ENCODE measurements at places on chromosomes 2 and 18.

- DNase-seq, result peak; percentile 86
Observed at GRCh38 chr2:2057125-2057721, 273.9 kb downstream of the MYT1L start.

- no peak for DNase-seq
Observed at GRCh38 chr2:95300450-95300849, 3.3 kb downstream of the KCNIP3 start.

DNA sequence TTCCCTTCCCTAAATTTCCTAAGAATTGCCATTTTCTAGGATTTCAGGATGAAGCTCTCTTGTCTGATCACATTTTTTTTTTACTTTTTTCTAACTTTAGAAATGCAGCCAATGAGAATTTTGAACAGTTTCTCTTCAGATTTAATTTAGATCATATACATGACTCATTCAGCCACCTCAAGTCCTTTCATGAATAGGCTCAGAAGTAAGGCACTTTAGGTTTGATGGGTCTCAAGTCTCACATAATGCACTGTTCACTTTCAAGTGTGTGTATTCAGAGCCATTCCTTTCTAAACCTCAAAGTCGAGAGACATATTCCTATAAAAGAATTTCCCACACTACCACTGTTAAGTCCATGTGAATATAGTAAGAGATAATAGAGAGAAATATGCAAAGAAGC lies 614.1 kb upstream of the VRK2 start:
- no peak for DNase-seq

GRCh38 chr2:65366595-65367125 lies 65.7 kb downstream of the SPRED2 start:
- DNase-seq, result no peak

GRCh38 chr2:83944191-83944590 lies 514.9 kb downstream of the SUCLG1 start:
- DNase-seq, result no peak

DNA sequence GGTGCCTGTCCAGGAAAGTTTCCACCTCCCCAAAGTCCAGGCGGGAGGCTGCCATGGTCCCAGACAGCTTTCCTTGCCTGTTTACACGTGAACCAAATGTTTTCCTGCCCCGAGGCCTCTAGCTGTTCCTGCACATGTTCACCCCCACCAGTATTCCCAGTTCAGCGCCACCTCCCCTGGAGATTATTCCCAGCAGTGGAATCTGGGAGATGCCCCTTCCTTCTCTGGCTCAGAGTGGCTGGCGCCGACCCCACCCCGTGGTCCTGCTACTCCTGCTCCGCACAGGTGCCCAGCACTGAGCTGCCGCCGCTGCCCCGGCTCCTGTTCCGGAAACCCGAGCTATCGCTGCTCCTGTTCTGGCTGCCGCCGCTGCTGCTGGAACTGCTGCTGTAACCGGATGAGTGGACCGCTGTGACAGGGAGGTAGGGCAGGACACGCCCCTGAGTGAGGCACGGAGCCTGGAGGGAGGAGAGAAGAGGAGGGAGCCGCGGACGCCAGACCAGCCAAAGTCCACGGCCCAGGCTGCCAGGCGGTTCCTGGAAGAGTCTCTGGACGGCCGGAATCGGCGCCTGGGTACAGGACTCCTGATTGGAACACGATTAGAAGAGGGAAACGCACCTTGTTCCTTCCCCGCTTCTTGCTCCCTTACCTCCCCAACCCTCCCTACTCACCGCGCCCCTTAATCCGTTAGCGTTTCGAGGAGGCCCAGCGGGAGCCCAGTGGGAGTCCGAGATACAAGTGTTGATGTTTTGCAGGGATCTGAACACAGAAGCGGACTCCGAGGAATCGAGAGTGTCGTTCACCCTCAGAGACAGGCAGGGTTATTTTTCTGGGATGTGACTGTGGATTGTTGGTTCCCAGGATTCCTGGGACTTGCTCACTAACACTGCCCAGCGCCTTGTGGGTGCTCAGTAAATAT lies at the start of gene PDE11A:
Gene PDE11A, minus strand, starts transcription at position 395 of the 919 bp plus-strand sequence. Its CDS starts 340 bp downstream, at position 55.
- peak; percentile 17 for DNase-seq

DNA sequence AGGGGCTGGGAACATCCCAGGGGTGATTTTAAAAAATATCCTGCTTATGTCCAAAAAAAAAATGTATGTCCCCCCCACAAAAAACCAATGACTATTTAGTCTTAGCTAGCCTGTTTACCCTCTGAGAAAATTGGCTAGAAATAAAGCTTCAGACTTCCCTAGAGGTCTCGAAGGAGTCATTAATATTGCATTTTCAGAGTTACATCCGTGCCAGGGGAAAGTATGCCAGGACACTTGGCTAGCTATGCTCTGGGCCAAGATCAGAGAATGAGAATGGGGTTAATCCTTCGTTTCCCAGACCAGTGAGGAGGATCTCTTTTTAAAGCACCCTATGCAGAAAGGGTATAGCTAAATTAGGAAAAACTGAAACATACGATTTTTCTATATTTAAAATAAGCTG lies 183.6 kb downstream of the MC4R start:
- no peak for DNase-seq

- no peak for DNase-seq
Observed at GRCh38 chr2:182946958-182947369, 80.5 kb upstream of the FRZB start.

- DNase-seq, result peak; percentile 14
Observed at GRCh38 chr2:20447437-20448245, 767 bp downstream of the RHOB start.

- no peak for DNase-seq
Observed at GRCh38 chr2:148282201-148282600, 261.3 kb downstream of the MBD5 start.

DNA sequence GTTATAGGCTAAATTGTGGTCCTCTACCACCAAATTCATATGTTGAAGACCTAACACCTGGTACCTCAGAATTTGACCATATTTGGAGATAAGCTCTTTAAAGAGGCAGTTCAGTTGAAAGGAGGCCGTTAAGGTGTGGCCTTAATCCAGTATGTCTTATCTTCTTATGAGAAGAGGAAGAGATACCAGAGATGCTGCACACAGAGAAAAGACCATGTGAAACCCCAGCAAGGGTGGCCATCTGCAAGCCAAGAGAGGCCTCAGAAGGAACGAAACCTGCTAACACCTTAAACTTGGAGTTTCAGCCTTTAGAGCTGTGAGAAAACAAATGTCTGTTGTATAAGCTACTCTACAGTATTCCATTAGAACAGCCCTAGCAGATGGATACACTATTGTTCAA lies 528.1 kb upstream of the DCC start:
- DNase-seq, result no peak

DNA sequence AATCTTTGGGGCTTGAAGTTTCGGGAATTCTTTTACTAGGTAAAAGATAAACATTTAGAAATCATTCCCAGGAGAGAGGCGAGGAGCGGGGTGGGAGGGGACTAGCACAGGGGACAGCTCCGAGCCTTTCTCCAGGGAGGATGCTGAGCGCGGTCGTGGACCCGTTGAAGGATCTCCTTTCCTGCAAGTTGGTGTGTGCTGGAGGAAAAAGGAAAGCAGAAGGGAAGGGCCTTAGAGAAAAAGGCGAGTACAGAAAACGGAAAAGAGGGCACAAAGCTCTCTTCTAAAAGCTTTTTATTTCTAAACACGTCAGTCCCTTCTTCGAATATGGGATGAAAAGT lies 640 bp downstream of the SLC39A6 start:
- no peak for DNase-seq

DNA sequence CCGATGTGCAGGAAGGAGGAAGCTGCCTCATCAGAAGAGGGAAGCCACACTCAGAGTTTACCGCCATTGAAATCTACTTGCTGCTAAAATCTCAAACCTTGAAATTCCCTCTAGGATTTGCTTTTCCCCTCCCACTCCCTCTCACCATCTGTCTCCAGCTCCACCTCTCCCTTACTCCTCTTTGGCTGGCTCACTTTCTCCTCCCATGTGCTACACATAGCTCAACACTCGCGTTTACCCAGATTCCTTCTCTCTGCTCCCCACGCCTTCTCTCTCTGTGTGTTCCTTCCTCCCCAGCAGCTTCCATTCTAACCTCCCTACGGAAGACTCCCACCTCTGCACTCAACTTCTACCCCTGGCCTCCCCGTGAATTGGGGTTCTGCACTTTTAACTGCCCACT lies 143.1 kb downstream of the DNER start:
- DNase-seq, result no peak

DNA sequence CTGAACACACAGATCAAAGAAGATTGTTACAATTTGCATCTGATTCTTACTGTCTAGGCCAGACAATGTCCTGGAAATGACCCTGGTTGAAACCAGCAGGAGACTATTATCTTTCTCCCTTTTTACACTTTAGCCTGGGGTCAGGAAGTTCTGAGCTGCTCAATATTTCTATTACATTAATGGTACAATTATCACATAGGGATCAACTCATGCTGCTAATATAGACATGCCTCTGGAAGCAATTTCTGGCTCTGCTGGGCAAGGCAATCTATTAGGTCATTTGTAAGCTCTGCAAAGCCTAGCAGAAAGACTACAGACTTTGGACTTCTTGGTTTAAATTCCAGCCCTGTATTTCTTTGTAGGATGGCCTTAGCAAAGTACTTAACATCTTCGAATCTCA lies 205.3 kb downstream of the LRP1B start:
- DNase-seq, result no peak

GRCh38 chr2:137192366-137193310 lies 427.3 kb downstream of the THSD7B start:
- DNase-seq, result no peak

GRCh38 chr2:168639441-168639898 lies 163.0 kb upstream of the NOSTRIN start:
- DNase-seq, result no peak

DNA sequence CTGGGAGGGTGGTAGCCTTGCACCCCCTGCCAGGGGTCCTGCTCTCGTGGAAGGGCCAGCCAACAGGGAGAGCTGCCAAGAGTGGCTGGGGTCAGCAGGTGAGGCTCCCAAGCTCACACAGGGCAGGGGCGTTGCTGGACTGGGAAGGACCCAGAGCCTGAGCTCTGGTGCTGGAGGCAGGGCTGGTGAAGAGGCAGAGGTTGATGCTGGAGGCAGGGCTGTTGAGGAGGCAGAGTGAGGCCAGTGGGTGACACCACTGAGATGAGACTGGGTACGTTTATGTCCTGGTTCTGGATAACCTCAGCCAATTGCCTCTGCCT lies 7.0 kb downstream of the ADRA2B start:
- no peak for DNase-seq

DNA sequence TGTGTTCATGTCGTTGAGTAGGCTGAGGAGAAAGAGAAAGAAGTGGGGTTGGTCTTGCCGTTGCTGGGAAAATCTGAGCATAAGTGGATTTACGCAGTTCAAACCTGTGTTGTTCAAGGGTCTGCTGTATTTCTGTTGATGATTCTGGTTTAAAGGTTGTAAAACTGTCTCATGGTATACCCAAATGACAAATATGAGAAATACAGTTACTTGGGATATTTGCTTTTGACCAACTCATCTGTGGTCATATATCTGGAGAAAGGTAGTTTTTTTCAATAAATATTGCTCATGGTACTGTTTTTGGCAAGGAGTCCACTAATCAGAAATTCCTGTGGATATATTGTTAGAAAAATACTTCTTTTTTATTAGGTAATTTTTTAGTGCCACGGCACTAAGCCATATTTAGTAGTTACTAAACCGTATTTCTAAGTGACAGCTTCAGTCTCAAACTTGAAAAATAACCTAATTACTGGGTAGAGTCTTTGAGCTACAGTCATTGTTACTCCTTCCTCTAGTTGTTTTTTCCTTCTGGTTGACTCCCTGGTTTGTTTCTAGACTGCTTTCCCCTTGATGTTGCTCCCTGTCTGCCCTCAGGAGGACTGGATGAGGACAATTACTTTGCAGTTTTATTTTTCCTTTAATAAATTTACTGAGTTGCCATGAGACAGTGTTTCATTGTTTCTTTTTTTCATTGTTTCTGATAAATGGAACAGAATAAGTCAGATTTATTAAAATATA lies 31.5 kb downstream of the MOB4 start:
- no peak for DNase-seq

DNA sequence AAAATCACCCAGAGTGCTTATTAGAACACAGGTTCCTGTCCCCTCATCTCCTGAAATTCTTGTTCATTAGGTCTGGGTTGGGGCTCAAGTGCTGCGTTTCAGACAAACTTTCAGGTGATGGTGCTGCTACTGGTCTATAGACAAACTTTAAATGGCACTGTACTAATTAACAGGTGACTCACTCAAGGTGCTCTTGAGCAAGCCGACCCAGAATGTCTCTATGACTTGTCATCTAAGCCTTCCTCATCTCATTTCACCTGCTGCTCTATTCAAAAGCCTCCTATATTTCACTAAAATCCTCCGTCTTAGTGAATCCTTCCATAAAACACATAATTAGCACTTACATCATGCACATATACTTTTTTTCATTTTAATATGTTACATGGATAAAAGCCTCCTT lies 29.9 kb upstream of the STK39 start:
- no peak for DNase-seq

DNA sequence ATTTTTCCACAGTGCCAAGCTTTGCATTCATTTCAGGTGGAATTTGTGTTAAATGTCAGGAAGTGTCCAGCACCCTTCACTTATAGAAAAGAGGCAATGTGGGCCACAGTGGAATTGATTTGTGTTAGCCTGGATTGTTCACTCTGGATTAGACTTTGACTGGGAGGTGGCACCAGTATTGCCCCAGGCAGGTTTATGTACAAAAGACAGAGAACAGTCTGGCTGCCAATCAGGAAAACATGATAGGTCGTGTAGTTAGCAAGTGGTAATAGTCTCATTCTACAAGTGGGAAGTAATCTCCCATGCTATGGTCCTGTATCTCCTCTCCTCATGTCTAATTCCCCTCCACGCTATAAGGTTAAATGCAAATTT lies 45.6 kb downstream of the RAB27B start:
- no peak for DNase-seq

DNA sequence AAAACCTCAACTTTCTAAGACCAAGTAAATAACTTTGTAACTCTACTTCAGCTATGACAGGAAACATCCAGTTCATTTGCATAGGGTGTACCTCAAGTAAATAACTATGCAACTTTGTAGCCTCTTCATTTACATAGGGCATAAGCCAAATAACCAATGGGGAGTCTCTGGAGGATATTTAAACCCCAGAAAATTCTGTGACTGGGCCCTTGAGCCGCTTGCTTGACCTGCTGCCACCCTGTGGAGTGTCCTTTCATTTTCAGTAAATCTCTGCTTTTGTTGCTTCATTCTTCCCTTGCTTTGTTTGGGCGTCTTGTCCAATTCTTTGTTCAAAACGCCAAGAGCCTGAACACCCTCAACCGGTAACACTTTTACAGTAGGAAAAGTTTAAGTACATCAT lies 1112.7 kb upstream of the NRXN1 start:
- no peak for DNase-seq

DNA sequence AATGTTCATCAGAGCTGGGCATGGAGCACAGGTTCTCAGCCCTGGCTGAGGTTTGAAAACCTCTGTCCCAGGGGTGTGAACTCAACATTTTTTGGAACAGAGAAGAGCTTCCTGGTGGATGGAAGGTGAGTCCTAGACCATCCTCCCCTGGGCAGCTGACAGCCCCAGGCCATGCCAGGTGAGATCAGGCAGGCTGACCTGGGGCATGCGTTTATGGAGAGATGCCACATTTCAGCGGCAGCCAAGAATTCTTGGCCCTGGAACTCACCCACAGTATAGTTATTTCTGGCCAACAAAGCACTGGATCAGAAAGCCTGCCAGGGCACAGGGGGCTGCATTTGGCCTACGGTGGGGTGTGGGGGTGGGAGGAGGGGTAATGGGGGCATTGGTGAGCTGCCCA lies 83.8 kb downstream of the EDAR start:
- no peak for DNase-seq

- no peak for DNase-seq
Observed at GRCh38 chr2:226115832-226116200, 683.8 kb downstream of the IRS1 start.
